ENCODE measurements at places on chromosomes 4 and X.

DNA sequence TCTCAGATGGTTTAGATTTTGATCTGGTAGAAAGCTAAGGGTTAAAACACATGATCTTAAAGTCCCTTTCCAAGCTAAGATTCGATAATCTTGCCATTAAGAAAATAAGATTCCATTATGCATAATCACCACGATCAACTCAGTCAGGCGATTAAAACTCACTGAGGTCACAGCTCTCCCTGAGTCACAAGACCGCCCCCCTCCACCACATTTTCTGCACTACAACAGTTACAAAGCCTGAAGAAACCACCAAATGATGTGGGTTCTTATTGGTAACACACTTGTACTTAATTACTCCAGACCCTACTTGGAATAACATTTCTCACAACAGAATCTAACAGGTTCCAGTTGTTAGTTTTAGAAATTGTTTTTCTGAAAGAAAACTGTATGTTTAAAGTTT is 62.8 kb downstream of the SH3KBP1 start:
- no peak for DNase-seq

DNA sequence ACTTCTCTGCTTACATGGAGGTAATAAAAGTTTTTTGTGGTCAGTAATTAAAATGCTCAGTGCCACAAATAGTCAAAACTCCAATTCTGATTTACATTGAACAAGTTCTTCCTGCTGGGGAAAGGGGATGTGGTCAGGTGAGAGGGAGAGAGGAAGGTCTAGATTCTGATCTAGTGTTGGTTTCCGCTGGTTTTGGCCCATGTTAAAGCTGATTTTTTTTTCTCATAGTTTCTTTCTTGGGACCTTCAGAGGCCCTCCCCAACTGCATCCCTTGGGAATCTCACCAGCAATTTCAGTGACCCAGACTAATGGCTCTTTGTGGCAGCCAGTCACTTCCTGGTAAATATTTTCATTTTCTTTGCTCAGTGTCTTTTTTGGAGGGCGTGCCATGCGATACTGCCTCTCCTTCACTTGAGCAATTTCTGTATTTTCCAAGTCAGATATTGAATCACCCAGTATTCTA is 332.7 kb downstream of the RAPGEF2 start:
- no peak for DNase-seq

GRCh38 chr4:121656269-121656641 is 40.5 kb downstream of the ANXA5 start:
- DNase-seq = no peak

- DNase-seq = no peak
Observed at GRCh38 chr4:23947826-23948225, 58.0 kb upstream of the PPARGC1A start.

- DNase-seq = no peak
Observed at GRCh38 chr4:147683188-147683591, 773 bp downstream of the PRMT9 start.

DNA sequence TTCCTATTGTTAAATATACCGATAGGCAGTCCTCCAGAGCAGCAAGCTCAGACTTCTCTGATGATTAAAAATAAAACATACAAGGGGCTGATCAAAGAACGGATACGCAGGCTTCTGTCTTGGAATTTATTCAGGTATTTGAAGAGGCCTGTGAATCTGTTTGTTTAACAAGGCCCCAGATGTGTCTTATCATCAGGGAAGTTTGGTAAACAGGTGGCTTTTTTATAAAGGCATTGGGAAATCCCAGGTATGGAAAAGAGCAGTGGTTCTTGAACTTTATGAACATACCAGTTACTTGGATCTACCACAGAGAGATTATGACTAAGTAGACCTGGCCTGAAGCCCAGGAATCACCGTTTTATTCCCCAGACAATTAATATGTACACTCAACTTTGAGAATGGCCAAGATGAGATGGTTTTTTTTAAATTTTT is 47.9 kb downstream of the SOWAHB start:
- no peak for DNase-seq

DNA sequence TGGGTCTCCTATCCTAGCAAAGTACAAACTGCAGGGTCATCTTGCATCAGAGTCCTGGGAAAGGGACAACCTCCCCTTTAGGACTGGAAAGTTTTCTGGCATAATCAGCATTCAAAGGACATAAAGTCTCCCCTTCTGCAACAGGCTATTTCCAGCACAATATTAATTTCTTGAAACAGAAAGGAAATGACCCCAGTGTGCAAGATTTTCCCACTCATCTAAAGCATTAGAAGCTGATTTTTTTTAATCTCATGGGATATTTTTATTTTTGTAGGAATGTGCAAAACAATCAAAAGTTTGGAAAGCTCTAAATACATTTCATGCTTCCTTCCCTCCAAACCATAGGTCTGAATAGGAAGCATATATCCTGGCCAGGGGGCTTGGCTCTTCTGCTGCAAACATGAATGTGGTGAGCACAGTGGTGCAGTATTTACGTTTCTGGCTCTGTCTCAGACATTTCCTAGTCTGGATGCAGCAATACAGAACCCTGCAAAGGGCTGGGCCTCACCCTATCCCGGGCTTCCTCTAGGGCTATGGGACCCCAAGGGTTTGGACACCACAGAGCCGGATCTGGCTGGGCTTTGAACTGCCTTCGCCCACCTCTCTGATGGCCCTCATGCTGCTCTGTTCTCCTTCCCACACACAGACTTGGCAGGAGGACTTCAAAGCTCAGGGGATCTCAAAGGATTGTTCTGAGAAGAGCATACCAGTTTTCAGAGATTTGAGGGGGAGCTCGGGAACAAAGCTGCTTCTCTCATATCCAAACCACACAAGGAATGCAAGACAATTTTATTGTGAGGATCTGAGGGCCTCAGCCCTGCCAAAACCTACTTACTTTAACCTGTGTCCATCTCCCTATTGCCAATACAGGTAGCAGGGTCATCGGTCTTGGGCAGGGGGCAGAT is 64.9 kb downstream of the POLR2B start:
- no peak for DNase-seq

GRCh38 chr4:24578364-24578763 is 6.0 kb downstream of the DHX15 start:
- DNase-seq = no peak

- DNase-seq = no peak
Observed at GRCh38 chr4:8508266-8508665, 67.7 kb downstream of the TRMT44 start.
